ENCODE measurements at places on chromosomes 5 and 9. TPM values are rescaled to one million over a fixed set of nuclear protein-coding genes. Genes with fewer than 3 reads are reported as not detected.
A peak's percentile ranks its signal among the peaks of the same experiment; 100 is the strongest.

DNA sequence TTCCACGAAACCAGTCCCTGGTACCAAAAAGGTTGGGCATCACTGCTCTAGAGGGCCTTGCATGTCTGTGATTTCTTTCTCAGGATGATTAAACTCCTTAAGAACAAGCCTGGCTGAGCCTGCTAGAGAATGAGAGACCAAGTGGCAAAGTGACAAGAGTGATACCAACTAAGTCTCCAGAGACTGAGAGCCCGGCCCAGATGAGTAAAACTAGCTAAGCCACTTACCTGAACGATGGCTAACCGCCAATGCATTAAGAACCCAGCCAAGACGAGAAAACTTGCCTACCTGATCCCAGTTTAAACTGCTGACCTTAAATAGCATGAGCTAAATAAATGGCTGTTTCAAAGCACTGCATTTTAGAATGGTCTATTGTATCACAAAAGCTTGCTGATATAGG, 5.6 kb upstream of the CCDC152 start:
- no peaks in the 10 kb centered on the region for H3K4me1 ChIP-seq
- H3K36me3 ChIP-seq, result no peaks in the 10 kb centered on the region
- DNase-seq, result peak; percentile 2
- no peaks in the 10 kb centered on the region for H3K27me3 ChIP-seq

ADAMTS12 gene
- 16.7 TPM for total RNA-seq

DNA sequence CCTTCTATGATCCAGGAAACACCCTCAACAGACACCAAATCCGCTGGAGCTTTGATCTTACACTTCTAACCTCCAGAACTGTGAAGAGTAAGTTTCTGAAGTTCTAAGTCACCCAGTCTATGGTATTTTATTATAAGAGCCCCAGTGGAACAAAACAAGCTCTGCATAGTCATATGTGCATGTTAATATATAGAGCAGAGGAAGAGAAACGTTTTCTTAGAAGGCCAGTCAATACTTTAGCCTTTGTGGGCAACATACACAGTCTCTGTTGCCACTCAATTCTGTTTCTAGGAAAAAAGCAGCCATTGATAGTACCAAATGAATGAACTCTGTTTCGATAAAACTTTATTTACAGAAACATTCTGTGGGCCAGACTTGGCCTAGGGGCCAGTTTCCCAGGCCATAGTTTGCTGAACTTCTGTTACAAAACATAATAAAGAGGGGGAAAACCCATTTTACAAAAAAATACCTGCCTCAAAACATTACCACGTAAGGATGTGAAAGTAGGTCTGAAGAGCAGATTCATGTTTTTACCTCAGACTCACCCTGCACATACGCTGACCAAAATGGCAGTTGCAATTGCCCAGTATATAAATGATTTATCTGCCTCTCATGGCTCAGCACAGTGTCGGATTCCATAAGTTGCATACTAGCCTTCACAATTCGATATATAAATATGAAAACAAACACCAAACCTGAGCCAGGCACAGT, 350.5 kb downstream of the SLIT3 start:
- no peaks in the 10 kb centered on the region for H3K36me3 ChIP-seq
- no peak overlapping the region for H3K4me3 ChIP-seq
- peaks cover 15% of the 10 kb centered on the region for H3K27me3 ChIP-seq
- no peaks in the 10 kb centered on the region for H3K4me1 ChIP-seq
- no peak for DNase-seq
- H3K27ac ChIP-seq, result no peak overlapping the region

GRCh38 chr5:125126050-125126449, 379.6 kb upstream of the ZNF608 start:
- H3K4me3 ChIP-seq, result no peak overlapping the region
- no peaks in the 10 kb centered on the region for H3K36me3 ChIP-seq
- no peak overlapping the region for H3K27ac ChIP-seq

PPP3R2 gene
- total RNA-seq, result not detected

- no peak overlapping the region for H3K4me3 ChIP-seq
- H3K27me3 ChIP-seq, result no peaks in the 10 kb centered on the region
- no peak overlapping the region for H3K27ac ChIP-seq
These were observed 70.2 kb downstream of the SEMA4D start for GRCh38 chr9:89427621-89428221.

GRCh38 chr5:850511-851006, at the start of gene ZDHHC11:
TSS of gene ZDHHC11 (minus strand) at chr5:850986. CDS start at chr5:850602, 384 bp downstream.
- H3K27me3 ChIP-seq, result no peaks in the 10 kb centered on the region
- H3K36me3 ChIP-seq, result no peaks in the 10 kb centered on the region
- DNase-seq, result peak; percentile 58
- H3K4me3 ChIP-seq, result no peak within 1 kb of the TSS

DNA sequence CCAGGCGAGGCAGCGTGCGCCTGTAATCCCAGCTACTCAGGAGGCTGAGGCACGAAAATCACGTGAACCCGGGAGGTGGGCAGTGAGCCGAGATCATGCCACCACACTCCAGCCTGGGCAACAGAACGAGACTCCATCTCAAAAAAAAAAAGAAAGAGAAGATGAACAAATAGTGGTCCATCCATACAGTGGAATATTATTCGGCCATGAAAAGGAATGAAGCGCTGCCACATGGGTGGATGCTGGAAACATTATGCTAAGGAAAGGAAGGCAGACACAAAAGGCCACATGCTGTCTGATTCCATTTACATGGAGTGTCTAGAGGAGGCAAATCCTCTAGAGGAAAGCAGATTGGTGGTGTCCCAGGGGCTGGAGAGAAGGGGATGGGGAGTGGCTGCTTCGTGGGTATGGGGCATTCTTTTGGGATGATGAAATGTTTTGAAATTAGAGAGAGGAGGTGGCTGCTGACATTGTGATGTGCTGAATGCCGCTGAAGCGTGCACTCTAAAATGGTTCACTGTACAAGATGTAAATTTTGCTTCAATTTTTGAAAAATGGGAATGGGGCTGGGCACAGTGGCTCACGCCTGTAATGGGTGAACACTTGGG, 17.0 kb downstream of the PLPP7 start:
- no peak for DNase-seq
- no peaks in the 10 kb centered on the region for H3K36me3 ChIP-seq
- H3K27ac ChIP-seq, result no peak overlapping the region
- H3K4me1 ChIP-seq, result peaks cover 5% of the 10 kb centered on the region

DNA sequence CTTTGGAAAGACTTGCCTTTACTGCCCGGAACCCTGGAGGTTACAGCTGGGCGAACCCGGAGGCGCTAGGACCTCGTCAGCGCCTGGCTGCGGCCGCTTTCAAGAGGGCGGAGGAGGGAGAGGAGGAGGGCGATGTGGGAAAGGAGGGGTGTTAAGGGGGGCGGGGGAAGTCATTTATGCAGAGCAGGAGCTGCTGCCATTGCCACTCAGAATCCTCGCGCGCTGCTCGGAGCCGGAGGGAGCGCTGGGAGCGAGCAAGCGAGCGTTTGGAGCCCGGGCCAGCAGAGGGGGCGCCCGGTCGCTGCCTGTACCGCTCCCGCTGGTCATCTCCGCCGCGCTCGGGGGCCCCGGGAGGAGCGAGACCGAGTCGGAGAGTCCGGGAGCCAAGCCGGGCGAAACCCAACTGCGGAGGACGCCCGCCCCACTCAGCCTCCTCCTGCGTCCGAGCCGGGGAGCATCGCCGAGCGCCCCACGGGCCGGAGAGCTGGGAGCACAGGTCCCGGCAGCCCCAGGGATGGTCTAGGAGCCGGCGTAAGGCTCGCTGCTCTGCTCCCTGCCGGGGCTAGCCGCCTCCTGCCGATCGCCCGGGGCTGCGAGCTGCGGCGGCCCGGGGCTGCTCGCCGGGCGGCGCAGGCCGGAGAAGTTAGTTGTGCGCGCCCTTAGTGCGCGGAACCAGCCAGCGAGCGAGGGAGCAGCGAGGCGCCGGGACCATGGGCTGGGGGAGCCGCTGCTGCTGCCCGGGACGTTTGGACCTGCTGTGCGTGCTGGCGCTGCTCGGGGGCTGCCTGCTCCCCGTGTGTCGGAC, at the start of gene PCSK5:
Gene PCSK5, plus strand, starts transcription at position 202 of the 805 bp plus-strand sequence. Its CDS starts 509 bp downstream, at position 711.
- no peaks in the 10 kb centered on the region for H3K36me3 ChIP-seq
- peak; percentile 97 for DNase-seq
- peaks cover 18% of the 10 kb centered on the region for H3K27me3 ChIP-seq
- peak within 1 kb of the TSS; percentile 93 for H3K4me3 ChIP-seq

GRCh38 chr9:98037357-98037756, 19.2 kb upstream of the NANS start:
- H3K27me3 ChIP-seq, result peaks cover 24% of the 10 kb centered on the region
- H3K36me3 ChIP-seq, result no peaks in the 10 kb centered on the region
- H3K4me3 ChIP-seq, result no peak overlapping the region
- no peak for DNase-seq

DNA sequence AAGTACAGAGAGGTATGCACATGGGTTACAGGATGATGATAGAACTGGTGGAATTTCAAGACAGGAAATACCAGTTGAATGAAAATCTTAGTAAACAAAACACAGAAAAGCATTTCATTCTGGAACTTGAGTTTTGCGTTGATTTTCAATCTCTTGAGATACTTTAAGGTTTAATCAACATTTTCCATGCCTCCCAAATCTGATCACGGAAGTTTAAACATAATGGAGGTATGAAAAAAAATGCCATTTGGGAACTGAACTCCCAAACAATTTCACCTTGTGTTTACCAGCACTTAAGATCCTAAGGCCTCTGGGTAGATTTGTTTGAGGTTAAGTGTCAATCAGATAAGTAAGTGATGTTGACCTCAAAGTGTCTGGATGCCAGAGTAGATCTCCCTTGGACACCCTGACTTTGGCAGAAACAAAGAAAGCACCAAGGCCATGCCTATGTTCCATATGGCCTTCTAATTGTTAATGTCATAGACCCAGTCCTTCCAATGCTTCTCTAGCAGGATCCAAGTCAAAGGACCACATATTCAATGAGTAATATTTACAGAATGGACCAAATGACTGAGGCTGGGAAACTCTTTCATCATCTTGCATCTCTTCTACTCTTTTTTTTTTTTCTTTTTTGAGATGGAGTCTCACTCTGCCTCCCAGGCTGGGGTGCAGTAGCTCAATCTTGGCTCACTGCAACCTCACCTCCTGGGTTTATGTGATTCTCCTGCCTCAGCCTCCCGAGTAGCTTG, 216.9 kb downstream of the ARRDC3 start:
- DNase-seq, result no peak
- H3K27me3 ChIP-seq, result no peaks in the 10 kb centered on the region
- H3K4me3 ChIP-seq, result no peak overlapping the region
- H3K27ac ChIP-seq, result no peak overlapping the region

DNA sequence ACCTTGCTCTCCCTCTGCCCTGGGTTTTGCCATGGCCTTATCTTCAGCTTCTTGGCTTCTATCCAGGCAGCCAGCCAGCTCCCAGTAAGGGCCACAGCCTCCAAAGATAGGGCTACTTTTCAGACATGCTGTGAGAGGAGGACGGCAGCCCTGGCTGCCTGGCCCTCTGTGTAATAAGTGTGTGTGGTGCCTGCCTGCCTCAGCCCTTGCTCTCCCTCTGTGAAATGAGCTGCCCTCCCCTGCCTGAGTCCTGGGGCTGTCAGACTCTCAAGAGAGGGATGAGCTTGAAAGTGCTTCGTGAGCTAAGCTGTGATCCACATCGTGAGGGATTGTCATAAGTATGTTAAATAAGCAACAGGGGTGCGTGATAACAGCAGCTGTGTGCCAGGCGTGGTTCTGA, 8.1 kb downstream of the NDST1 start:
- H3K4me3 ChIP-seq, result no peak overlapping the region
- H3K27ac ChIP-seq, result no peak overlapping the region
- H3K4me1 ChIP-seq, result peaks cover 16% of the 10 kb centered on the region
- no peaks in the 10 kb centered on the region for H3K36me3 ChIP-seq
- no peak for DNase-seq

GRCh38 chr9:7097785-7098752, 340.3 kb downstream of the KDM4C start:
- H3K27ac ChIP-seq, result no peak overlapping the region
- H3K4me1 ChIP-seq, result peaks cover under 1% of the 10 kb centered on the region
- no peak overlapping the region for H3K4me3 ChIP-seq
- H3K27me3 ChIP-seq, result no peaks in the 10 kb centered on the region

DNA sequence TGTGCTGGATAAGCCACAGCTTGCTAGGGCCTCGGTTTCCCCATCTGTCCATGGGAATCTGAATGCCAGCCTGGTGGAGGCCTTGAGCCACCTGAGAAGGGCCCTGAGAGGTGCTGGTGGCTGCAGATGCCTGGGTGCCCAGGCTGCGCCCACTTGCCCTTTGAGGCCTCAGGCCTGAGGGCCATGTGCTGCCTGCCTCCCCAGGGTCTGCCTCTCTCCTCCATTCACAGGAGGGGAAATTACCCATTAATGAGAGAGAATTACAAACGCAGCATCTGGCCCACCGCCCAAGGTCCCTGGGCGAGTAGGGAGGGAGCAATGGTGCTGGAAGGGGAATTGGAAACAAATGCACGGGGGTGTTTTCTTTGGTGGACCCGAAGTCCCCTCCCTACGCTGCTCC, 59.6 kb downstream of the BARX1 start:
- H3K36me3 ChIP-seq, result no peaks in the 10 kb centered on the region
- H3K27ac ChIP-seq, result no peak overlapping the region
- no peak for DNase-seq
- no peak overlapping the region for H3K4me3 ChIP-seq

DNA sequence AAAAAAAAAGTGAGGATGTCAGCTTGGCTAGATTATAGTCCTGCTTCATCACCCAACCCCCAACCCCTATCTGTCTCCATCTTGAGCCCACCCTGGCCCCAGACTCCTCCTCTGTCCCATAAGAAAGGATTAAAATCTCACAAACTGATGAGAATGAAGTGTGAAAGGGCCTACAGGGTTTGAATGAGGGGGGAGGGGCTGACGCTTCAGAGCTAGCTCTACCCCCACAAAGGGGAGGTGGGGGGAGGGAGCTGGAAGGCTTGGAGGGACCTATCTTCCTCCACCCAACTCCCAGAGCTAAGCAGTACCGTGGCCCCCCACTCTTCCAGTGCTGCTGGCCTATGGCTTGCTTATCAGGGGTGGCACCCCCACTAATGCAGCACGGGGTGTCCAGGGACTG, 43.7 kb upstream of the HAND1 start:
- H3K27me3 ChIP-seq, result peaks cover 4% of the 10 kb centered on the region
- H3K36me3 ChIP-seq, result no peaks in the 10 kb centered on the region
- H3K27ac ChIP-seq, result no peak overlapping the region
- H3K4me3 ChIP-seq, result peak overlapping the region; percentile 35
- peaks cover 19% of the 10 kb centered on the region for H3K4me1 ChIP-seq

DNA sequence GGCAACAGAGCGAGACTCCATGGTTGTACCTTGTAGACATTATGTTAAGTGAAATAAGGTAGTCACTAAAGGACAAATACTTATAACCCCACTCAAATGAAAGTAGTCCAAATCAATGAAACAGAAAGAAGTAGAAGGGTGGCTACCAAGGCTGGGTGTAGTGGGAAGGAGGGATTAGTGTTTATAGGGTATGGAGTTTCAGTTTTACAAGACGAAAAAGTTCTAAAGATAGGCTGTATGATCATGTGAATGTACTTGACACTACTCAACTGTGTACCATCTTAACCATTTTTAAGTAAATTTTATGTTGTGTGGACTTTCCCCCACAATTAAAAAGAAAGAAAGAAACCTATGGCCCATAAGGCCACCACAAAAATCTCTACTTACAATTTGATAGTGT, 32.2 kb downstream of the ALDH7A1 start:
- H3K27ac ChIP-seq, result no peak overlapping the region
- no peak for DNase-seq
- H3K4me1 ChIP-seq, result no peaks in the 10 kb centered on the region
- no peak overlapping the region for H3K4me3 ChIP-seq

NFIL3 gene
- total RNA-seq, result 22.3 TPM
